ENCODE measurements at places on chromosomes 3 and 15.
A peak's percentile ranks its signal among the peaks of the same experiment; 100 is the strongest.

- DNase-seq, result no peak
Observed at GRCh38 chr3:44513513-44513912, 36.0 kb upstream of the ZNF445 start.

DNA sequence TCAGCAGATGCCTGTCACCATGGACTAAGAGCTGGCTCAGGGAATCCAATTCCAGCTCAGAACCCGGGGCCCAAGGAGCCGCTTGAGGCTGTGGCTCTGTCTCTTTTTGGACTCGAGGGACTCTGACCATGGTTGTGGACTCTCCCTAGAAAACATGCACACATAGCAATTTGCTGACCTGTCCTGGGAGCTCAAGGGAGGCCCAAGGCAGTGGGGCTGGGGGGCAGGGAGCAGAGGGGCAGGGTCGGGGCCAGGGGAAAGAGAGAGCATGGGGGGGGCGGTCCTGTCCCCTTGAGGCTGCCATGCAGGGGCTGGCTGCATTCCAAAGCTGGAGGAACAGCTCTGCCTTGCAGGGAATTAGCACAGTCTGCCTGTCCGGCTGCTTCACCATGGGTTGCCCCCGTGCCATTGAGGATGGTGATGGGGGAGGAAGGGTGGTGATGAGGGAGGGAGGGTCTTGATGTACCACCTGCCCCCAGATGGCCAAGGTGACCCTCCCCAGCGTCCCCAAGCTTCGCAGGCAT, 190.1 kb downstream of the GOLGA6L6 start:
- DNase-seq, result no peak

DNA sequence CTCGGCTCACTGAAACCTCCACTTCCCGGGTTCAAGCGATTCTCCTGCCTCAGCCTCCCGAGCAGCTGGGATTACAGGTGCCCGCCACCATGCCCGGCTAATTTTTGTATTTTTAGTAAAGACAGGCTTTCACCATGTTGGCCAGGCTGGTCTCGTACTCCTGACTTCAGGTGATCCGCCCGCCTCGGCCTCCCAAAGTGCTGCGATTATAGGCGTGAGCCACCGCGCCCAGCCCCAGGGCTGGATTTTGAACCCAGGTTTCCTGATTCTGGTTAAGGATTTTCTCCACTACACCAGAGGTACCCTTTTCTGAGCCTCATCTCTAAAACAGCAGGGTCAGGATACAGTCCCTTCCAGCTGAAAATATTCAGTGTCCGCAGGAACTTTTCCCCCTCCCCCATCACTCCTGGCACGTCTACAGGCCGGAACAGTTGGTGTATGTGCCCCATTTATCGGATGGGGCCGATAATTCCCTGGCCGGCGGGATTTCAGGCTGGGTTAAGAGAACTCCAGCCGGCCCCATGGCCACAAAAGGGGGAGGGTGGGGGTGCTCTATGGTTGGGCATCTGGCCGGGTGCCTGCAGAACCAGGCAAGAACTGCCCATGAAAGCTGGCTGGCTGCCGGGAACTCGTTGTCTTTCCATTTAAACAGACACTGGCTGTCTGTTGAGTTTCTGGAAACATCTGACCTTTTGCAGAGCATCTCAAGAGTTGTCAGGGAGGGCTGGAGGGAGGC, 26.8 kb upstream of the SEMA4B start:
- DNase-seq, result no peak

- DNase-seq, result no peak
Observed at GRCh38 chr3:58023531-58023930, 15.3 kb downstream of the FLNB start.

DNA sequence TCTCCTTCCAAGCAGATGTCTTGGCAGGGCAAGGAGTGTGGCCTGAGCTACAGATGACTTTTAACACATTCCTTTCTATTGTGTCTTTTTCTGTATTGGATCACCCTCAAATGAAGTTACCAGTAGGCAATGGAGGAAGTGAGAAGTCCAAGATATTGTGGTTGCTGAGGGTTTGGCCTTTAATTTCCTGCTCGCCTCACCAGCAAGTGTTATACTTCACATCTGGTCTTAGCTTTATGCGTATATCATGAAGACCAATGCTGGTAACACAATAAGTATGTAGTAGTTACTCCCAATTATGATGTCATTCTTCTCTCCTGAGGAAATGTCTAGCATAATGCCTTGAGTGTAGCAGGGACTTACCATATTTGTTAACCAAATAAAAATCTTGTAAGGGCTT, 179.9 kb downstream of the ZIC1 start:
- DNase-seq, result no peak

GRCh38 chr3:161253711-161254110, 32.6 kb downstream of the NMD3 start:
- no peak for DNase-seq

- peak; percentile 33 for DNase-seq
Observed at GRCh38 chr3:71723452-71724170, 1.6 kb downstream of the EIF4E3 start.

DNA sequence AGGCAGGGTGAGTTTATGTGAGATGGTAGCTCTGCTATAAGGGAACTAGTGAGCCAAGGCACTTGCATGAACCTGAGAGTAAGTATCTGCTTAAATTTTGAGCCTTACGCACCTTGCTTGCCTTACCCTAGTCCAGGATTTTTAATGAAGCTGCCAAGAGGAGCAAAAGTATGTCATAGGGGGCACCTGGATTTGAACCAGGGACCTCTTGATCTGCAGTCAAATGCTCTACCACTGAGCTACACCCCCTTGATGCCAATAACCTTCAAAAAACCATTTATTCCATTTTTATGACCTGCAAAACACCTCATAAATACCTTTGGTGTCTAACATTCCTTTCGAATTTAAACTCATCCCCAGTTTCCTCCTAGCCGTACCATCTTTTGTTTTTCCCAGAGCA, 88.3 kb upstream of the ACP3 start:
- no peak for DNase-seq

DNA sequence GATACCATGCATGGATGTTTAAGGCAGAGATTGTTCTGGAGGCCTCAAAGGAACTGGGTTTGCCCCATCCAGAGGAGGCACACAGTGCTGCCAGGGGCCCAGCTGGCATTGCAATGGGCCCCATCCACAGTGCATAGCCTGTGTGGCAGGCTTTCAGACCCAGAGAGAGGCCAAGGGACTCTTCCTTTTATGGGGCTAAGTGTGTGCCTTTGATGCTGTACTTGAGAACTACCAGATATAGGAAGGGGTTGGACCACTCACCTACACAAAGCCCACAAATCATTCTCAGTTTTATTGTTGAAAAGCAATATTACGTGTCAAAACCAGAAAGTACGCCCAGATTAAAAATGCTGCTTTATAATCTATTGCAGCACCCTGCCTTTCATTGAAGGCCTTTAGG, 134.9 kb downstream of the EPHB1 start:
- DNase-seq, result no peak

DNA sequence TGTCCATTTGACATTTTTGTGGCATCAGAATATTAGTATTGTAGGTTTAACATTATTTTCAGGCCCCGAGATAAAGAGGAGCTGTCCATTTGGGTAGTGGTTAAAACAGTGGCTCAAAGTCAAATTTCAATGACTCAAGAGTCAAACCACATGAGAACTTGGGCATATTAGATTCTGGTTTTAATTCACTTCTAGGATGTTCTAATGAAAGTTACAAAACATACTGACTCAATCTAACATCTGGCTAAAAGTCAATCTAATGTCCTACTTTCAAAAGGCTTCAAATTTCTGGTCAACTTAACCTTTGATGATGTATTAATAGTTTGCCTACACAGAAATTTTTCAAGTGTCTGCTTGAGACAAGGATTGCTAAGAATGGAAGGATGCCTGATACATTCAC, 112.4 kb downstream of the ABI3BP start:
- DNase-seq, result no peak

GRCh38 chr15:68644996-68645395, 66.2 kb downstream of the CORO2B start:
- no peak for DNase-seq

GRCh38 chr15:69951256-69951897, 146.3 kb downstream of the TLE3 start:
- no peak for DNase-seq

- DNase-seq, result no peak
Observed at GRCh38 chr3:70811880-70812279, 499.4 kb upstream of the MDFIC2 start.

- DNase-seq, result no peak
Observed at GRCh38 chr3:105730801-105731354, 137.9 kb downstream of the CBLB start.

- DNase-seq, result no peak
Observed at GRCh38 chr15:85327820-85328219, 52.6 kb upstream of the AKAP13 start.

DNA sequence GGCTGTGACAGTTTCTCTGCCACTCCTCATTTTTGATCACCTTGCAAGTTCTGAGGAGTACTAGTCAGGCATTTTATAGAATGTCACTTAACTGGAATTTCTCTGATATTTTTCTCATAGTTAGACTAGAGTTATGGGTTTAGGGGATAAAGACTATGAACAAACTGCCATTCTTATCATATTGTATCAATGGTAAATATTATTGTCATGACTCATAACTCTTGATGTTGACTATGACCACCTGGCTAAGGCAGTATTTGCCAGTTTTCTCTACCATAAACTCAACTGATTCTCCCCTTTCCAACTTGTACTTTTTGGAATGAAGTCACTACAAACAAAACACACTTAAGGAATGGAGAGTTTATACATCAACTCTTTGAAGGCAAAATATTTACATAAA, 22.7 kb upstream of the OR5K1 start:
- DNase-seq, result no peak

GRCh38 chr3:155494332-155494731, 200.8 kb upstream of the STRIT1 start:
- DNase-seq, result no peak

DNA sequence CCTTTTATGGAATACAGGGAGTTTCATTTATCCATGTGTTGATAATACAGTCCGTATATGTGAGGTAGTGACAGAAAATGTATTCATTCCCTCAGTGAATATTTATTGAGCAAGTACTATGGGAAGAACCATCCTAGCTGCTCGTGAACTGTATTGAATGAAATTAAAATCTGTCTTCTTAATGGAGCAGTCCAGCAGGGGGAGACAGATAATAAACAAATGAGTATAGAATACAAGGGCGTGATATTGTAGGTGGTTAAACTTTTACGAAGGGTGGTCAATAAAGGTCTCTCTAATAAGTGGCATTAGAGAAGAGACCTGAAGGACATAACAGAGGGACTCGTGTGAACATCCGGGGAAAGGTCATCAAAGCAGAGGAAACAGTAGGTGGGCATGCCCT, 62.7 kb upstream of the OSTN start:
- no peak for DNase-seq
